HepG2 (cell line): ENCODE measurements at places on chromosomes 11 and 22.

GRCh38 chr22:24230911-24231656, 13.8 kb downstream of the GGT5 start:
- no peak for DNase-seq

- DNase-seq = no peak
Observed at GRCh38 chr11:134789104-134789503, 377.1 kb upstream of the B3GAT1 start.

DNA sequence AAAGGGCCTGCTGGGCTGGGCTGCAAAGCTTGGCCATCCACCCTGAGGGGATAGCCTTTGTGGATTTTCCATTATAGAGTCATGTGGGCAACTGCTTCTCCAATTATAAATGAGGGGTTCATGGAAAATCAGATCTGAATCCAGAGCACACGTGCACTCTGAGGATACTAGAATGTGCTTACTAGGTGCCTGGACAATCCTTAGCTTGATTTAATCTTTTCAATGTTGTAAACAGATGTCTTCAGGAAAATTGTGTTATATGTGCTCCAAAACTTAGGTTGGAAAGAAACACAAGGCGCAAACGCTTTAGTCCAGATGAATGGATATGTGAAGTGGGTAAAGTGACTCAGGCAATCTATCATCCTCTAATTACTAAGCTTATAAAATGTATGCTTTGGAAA, 92.0 kb downstream of the SLC17A6 start:
- DNase-seq = no peak

GRCh38 chr11:38043060-38043459, 1445.0 kb upstream of the RAG2 start:
- no peak for DNase-seq

DNA sequence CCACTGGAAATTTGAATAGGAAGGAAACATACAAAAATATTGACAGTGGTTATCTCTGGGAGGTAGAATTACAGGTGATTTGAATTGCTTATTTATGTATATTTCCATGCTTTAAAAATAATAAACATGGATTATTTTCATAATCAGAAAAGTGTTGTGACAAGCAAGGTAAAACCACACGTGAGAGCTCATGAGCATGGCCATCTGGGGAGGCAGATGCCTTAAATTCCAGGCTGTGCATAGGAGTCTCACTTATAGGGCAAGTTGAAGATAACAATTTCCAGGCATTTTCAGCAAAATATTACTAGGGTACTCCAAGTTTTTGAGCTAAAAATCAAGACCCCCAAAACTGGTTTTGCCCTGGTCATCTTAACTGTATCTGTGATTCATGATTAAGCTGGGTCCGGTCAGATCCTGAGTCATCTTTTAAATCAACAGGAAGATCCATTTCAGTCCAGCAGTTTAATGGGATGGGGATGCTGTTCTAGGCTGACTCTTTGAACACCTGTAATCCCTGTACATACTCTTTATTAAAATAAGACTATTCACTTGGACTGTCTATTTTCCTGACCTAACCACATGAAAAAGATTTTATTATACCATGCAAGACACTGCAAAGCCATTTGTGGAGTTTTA, 115.8 kb upstream of the NARS2 start:
- DNase-seq = no peak

DNA sequence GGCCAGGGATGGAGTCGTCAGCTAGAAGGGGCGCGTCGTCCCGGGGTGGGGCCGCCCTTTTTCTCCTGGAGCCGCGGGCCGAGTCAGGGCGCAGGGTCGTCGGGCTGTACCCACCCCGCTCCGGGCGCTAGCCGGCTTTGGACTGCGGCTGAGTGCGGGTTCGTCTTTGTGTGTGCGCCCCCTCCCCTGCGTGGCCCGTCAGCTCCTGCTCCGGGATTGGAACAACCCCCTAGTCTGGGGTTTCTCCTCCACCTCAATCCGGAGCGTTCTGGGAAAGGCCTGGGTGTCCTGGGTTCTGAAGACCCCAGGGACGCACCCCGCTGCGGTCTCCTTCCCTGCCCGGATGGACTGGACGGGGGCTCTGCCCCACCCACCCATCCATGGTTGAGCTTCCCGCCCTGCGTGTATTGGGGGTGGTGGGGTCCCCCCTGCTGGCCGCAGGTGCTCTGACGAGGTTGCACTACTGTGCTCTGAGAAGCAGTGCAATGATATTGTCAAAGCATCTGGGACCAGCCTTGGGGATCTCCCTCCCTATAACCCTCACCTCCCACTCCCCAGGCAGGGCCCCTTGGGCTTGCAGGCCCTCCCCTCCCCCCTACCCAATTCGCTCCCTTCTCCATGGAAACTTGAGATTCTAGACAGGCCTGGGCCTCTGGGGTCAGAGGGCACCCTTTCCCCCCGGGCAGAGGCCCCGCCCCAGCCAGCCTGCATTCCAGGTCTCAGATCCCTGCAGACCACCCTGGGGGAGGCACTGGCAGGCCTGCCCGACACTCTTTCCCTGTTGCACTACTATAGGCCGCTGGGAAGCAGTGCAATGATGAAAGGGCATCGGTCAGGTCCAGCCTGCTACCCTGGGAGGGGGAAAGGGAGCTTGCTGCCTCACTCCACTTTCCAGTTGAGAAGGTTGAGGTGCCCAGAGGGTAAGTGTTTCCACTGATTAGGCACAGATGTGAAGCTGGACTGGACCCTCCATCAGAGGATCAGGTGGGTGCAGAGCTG, 10.7 kb downstream of the SDF2L1 start:
- no peak for DNase-seq

DNA sequence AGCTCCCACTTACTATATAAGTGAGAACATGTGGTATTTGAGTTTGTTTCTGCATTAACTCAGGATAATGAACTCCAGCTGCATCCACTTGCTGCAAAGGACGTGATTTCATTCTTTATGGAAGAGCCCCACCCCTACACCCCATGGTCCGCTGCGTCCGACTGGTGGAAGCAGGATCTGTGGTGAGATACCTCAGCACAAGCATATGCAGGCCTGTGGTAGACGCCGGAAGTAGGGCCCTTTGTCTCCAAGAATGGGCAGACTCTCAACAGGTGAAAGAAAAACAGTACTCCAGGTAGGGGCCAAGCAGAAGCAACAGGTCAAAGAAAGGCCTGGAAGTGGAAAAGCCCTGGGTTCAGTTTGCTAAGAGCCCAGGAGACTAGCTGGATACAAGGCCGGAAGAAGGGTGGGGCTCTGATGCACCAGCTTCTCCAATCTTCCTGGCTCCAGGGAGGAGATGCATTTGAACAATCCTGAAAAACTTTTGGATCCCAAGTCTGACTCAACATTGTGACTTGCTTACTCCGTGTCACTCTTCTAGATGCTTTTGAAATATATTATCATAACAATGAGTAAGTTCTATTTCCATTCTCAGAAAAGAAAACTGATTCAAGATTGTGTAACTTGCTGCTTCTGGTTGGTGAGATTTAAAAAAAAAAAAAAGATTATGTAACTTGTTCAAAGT, 30.4 kb downstream of the NEAT1 start:
- DNase-seq = no peak

DNA sequence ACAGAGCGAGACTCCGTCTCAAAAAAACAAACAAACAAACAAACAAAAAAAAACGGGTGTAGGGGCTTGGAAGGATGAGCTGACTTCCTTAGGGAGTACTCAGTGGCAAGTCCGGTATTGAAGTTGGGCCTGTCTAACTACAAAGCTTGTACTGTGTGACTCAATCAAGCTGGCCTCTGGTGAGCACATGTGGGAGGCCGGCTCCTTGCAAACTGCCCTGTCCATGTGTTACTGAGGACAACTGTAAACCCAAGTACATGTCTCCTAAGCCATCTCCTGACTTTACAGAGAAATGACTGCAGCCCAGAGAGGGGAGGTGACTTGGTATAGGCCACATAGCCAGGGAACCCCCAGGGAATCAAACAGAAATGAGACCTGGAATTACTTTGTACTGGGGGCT, 11.6 kb downstream of the RIBC2 start:
- no peak for DNase-seq

DNA sequence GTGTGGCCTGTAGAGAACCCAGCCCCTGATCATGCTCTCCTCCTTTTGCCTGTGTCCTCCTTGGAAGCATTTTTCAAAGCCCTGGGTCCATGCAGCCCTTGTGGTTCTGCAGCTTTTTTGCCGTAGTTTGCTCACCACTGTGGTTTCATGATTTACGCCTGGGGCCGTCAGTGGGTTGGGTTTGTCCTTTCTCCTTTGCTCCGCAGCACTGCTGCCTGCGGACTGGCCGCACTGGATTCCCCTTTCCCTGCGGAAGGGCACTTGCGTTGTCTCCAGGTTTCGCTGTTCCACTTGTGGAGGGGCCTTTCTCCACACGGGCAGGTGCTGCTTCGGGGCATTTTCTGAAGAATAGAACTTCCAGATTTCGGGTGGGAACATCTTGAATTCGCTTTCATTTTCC, 1260.9 kb downstream of the BRD1 start:
- DNase-seq = no peak
